ENCODE measurements at places on chromosomes 1 and 21.

DNA sequence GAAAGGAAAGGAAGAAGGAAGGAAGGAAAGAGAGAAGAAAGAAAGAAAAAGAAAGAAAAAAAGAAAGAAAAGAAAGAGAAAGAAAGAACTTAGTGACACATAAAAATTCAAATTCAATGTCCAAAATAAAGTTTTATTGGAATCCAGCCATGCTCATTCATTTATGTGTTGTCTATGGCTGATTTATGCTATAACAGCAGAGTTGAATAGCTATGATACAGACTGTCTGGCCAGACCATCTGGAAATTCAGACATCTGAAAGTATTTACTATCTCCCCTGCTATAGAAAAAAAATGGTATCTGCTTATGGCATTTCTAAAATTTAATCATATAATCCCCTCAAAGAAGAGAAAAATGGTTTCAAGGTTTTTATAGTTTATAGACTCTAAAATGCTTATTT, 79.4 kb upstream of the RRP15 start:
- DNase-seq: no peak

DNA sequence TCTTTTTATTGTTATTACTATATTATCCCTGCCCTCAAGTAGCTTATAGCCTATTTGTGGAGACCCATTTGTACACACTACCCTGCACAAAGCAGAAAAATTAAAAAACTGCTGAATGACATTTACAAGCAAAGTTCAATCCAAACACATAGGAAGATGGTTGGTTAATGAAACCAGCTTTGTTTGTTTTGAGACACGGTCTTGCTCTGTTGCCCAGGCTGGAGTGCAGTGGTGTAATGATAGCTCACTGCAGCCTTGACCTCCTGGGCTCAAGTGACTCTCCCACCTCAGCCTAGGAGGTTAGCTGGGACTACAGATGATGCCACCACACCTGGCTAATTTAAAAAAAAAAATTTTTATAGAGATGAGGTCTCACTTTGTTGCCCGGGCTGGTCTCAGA, 31.6 kb downstream of the TGFB2 start:
- DNase-seq: no peak

GRCh38 chr1:77673716-77674355, 8.6 kb downstream of the ZZZ3 start:
- no peak for DNase-seq

DNA sequence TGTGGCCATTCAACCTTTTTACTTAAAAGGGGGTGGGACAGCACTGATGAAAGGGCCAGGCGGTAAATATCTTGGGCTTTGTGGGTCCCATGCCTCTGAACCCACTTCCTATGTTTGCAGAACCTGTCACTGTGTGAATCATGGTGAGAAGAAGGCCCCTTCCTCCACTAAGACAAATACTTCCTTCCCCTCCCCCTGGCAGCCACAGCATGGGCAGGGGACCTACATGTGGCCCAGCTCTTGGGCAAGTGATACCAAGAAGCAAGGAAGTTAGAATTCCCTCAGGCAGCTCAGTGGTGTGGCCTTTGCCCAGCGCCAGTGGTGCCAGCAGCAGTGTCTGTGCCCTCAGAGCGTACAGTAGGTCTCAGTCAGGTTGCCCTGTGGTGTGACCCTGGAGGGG, 168.6 kb downstream of the TRIM33 start:
- DNase-seq: peak; percentile 44

DNA sequence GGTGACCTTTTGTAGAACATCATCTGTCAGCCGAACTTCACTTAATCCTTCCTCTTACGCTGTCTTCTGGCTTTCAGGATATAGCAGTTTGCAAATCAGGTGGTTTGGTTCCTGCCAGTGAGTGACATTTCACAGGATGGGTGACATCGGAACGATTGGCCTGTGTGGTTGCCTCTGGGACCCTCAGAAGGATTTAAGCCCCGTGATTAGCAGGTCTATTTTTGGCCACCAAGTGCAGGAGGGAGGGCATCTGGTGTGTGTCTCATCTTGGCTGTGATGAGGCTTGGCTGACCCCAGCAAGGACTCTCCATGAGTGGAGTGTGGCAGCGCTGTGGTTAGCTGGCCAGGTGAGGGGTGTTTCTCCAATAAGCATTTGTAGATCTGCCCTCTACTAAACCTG, 407.6 kb upstream of the VAMP3 start:
- no peak for DNase-seq

DNA sequence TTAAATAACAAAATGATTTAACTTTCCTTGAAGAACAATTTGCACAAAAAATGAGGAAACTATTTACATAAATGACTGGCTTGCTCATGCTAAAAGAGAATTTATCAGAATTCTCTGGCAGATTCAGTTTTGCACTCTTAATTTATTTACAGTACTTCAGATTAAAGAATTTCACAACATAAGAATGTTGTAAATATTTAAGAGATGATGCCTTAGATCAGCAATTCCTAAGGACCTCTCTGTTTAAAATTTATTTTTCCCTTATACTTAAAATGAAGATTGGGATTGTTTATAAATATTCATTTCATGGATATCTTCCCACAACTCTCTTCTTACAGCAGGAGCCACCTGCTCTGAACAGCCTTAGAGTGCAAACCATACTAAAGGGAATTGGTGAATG, 120.8 kb downstream of the OLFM3 start:
- DNase-seq: no peak

- peak; percentile 37 for DNase-seq
Measured at GRCh38 chr1:158248118-158248517, 6.1 kb upstream of the CD1A start.

DNA sequence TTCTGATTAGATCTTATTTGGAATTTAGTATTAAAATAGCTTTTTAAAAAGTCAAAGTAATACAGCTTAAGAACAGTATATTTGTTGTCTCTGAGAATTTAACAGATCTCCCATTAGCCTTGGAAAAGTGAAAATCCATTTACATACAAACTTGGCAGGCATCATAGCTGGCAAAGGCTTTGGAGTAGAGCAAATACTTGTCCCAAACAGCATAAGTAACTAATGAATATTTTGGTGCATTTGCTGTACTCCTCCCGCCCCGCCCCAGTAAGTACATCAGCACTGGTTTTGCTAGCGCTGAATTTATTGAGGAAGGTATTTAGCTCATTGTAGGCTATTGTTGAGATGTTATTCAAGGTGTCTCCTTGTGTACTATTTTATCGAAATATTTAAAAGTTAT, 417.7 kb upstream of the KAZN start:
- no peak for DNase-seq

DNA sequence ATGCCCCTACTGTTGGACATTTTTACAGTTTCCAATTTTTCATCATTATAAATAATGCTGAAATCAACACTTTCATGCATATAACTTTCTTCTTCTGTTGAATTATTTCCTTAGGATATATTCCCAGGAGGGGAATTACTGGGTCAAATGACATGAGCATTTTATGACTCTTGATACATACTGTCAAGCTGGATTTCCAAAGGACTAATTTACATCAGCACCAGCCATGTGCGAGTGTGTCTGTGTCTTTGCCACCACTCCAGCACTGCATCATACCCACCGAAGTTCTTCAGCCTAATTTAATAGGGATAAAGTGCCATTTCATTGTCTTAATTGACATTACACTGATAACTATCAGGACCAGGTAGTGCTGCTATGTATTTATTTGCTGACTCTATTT, 146.7 kb downstream of the CSMD2 start:
- no peak for DNase-seq

DNA sequence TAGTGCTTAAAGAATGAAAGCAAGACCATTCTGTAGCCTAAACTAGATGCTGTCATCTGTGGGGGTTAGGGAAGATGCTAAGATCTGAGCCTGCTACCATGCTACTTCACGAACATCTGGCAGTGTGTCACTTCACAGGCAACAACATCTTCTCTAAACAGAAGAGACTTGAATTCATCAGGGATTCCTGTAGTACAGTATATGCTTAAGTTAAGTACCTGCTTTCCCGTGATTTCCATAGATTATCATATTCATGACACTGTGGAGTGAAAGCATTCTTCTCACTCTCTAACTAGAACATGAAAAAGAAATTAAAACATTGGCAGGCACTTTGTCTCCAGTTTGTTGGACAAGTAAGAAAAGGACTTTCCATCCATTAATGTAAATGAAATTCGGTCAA, 390.9 kb downstream of the PTBP2 start:
- DNase-seq: no peak

GRCh38 chr1:119000371-119001180, 12.4 kb upstream of the TBX15 start:
- no peak for DNase-seq
